ENCODE measurements at places on chromosomes 7 and 10.

DNA sequence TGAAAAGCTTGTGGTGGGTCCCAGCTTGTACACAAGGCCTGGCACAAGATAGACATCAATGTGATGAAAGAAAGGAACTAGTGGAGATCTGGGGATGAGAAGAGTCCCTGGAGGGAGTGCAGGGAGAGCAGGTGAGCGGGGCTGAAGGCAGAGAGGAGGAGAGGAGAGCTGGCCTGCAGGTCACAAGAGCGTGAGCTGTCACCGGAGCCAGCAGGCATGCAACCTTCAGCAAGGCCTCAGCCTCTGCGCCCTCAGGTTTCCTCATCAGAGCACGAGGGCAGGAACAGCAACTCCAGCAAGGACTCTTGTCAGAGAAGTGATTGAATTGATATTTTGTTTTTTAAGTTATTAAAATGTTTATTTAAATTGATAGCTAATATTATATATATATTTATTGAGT is 188.6 kb downstream of the CXCL12 start:
- DNase-seq: no peak

GRCh38 chr7:126803060-126803665 is 449.6 kb downstream of the GRM8 start:
- peak; percentile 7 for DNase-seq

DNA sequence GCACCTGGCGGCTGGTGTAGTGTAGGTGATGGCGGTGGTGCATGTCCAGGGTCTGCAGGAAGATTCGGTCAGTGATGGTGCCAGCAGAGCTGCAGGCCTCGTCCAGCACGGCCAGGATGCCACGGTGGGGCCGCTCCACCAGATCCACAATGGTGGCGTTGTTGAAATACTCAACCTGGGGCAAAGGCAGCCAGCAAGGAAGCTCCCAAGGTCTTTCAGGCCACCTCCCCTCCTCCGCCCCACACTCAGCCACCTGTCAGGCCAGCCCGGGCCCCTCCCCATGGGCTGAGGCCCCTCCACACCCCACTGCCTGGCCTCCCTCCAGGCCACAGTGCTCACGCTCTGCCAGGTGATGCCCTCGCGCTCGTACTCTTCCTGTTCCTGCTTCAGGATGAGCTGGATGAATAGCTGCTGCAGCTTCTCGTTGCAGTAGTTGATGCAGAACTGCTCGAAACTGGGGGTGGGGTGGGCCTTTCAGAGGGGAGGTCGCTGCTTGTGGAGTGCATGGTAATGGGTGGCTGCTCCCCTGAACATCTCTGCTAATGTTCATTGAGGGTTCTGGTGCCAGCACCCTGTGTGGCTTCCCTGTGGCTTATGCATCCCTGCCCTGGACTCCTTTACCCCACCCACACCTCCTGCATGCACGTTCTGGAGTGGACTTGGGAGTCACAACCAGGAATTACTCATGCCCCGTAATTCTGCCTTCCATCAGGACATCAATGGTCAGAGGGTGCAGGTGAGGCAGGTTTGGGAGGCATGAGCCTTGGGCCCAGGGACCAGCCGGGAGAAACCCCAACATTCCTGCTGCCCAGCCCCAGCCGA is 8.9 kb downstream of the MYO1G start:
- DNase-seq: no peak

- no peak for DNase-seq
Measured at GRCh38 chr7:115410972-115411686, 489.2 kb downstream of the MDFIC start.

DNA sequence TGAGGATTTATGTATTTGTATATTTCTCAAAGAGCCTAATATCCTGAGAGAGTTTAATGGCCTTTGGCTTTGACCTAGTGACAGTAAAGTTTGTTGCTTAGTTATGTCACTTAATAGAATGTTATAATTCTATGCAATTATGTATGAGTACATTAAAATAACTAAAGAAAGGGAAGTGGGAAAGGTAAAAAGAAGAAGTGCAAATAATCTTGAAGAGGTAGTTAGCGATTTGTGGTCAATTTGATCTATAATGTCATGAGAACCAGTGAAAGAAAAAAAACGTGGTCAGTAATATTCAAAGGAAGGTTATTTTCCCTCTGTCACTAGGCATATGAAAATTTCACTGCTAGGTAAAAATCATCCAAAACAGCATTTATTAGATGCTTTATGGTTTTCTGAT is 143.4 kb upstream of the LSM8 start:
- no peak for DNase-seq

GRCh38 chr10:17022466-17022825 is 107.2 kb downstream of the CUBN start:
- DNase-seq: no peak
